ENCODE measurements at places on chromosomes 4 and X. TPM values are rescaled to one million over a fixed set of nuclear protein-coding genes. Genes with fewer than 3 reads are reported as not detected.
A peak's percentile ranks its signal among the peaks of the same experiment; 100 is the strongest.

DNA sequence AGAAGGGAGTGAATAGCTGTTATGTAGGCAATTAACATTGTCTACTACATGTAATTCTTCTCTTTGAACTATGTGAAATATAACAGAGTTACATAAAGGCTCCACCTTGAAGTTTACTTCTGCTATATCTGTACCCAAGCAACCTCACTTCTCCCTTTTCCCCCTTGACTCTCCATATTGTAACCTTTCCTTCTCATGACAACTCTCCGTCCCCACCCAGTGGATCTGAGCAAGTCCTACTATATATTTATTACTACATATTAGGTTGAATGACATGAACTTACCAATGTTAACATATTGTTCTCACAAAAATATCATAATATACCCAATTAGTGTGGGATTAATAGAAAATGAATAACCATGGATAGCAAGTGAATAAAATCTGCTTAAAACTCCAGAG is 93.2 kb upstream of the ATP8A1 start:
- peak; percentile 51 for DNase-seq

DNA sequence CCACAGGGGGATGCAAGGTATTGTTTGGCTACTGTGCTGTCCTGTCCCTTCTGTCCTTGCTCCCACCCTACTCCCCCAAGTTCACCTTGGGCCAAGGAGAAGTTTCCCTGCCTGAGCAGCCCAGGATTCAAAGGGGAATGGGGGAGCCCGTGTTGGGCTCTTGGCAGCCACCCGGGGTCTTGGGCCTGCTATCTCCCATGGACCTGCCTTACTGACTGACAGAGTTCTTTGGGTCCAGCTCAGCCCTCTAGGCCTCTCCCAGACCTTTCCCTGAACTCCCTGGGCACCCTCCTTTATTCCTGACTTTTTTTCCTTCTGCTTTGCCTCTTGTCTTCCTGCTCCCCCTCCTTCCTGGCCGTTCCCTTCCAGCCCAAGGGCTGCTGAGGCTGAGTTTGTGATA is 67.4 kb downstream of the STARD8 start:
- DNase-seq = no peak

- peak; percentile 88 for DNase-seq
These were observed 28.2 kb downstream of the HTT-AS start for GRCh38 chr4:3046162-3046561.

DNA sequence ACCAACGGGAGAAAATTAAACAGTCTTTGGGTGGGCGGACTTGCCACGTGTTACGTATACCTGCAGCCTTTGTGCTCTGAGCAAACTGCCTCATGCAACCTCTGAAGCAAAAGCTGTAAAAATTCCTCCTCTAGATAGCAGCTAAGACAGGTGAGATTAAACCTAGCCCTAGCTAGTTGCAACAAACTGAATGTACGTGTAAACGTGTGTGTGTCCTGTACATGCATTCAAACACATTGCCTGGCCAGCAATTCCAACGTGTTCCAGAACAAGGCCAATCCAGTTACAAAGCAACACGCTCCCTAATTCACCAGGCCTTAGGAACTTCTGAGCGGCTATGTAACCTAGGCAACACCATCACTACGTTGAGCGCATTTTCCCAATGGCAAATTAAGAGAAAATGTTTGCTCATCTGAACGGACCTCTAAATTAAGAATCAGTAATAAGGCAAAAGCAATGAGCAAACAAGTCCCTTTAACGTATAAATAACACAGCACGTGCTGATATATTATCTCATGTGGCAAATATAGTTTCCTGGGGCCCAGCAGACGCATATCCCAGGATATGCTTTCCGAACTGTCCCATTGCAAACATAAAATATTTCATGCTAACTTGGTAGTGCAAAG is 792 bp downstream of the PPID start:
- DNase-seq = peak; percentile 75

DNA sequence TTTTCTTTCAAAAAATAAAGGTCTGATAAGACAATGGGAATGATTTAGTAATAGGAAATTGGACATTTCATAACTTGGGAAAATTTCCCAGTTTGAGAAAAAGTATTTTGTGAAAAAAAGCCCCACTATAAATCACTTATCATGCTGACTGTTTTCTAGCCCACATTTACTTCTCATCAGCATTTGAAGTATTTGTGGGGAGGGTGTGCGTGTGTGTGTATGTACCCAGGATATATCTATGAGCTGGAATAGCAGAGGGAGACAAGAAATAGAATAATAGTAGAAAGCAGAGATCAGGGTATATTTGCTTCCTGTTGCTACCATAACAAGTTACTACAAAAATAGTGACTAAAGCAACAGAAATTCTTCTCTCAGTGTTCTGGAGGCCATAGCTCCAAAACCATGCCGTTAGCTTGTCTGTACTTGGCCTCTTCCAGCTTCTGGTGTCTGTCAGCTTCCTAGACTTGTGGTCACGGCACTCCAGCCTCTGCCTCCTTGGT is 139.8 kb downstream of the PTTG2 start:
- DNase-seq = no peak

DNA sequence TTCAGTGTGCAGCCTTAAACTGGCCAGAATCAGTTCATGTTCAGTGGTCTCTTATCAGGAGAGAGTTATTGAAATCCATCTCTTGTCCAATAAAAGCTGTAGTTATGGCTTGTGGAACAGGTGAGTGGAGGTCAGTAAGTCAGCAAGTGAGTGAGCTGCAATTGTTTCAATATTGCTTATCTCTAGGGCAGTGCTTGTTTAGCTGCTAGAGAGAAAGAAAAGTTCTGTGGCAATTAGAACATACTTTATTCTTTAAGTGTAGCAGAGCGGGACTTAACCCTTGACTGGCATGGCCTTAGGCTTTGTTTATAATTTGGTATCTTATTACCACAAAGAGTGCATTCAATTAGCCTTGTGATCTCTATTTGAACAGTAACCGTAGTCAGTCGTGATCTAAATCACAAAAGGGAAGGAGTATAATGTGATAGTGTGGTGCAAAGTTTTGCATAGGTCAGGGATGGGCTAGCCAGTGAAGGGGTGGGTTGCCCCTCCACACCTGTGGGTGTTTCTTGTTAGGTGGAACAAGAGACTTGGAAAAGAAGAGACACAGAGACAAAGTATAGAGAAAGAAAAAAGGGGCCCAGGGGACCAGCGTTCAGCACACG is 6.9 kb upstream of the ETDC start:
- no peak for DNase-seq

DNA sequence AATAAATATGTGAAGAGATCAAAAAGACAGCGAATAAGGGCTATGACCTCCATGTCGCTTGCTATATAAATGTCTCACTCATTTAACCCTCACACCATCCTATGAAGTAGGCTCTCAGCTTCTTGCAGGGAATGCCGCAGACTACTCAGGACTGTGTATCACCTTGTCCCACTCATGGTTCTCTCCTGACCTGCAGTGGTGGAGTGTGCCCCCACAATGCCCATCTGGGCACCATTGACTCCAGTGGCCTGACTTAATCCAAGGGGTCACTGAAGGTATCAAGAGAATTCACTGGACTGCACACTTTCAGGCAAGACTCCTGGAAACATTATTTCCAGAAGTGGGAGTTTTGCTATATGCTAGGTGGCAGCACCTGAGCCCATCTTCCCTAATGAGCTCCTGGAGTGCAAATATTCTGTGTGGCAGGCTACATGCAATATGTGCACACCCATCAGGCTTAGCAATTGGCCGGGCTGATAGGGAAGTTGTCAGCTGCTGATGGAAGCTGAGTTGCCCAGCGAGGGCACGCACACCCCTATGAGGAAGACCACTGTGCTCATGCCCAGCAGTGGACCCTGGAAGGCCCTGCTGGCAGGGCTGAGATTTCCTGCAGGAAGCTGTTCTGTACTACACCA is 8.2 kb upstream of the EFNB1 start:
- no peak for DNase-seq

- no peak for DNase-seq
These were observed 3.7 kb downstream of the SHOX start for GRCh38 chrX:633985-634958.

GRCh38 chr4:7239844-7240243 is 47.5 kb downstream of the SORCS2 start:
- DNase-seq = no peak

DNA sequence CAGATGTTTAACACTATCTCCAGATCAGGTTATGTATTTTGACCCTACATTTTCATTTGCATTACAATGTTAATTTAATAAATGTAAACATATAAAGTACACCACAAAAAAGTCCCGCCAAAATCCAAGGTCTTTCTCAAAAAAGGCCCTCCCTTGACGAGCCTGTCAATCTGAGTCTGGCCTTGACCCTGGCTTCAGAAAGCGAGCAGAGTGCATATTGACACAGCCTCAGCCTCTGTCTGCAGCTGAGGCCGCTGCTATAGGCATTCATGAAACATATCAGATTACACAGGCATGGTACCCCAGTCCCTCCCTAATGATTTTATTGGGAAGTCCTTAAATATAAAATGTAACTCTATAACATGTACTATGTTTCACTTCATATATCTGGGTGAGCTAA is 6.2 kb downstream of the MBNL3 start:
- DNase-seq = no peak

DNA sequence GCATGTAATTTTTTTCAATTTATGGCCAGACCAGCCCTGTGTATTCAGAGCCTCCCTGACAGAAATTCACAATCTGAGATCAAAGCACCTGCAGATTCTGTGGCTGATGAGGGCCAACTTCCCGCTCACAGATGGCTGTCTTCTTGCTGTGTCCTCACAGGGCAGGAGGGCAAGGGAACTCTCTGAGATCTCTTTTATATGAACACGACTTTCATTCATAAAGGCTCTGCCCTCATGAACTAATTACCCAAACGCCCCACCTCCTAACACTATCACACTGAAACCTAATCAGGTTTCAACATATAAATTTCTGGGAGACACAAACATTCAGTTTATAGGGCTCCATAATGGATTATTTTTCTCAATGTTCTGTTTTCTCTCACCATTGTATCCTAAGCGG is 192.6 kb downstream of the NWD2 start:
- DNase-seq = no peak

XAGE3 gene
- total RNA-seq = not detected

TACC3 gene
- total RNA-seq = 22.0 TPM

CLCN4 gene
- 4.3 TPM for total RNA-seq

TNIP2 gene
- 30.6 TPM for total RNA-seq

TCEAL5 gene
- total RNA-seq = not detected

CENPVL2 gene
- total RNA-seq = not detected

MMAA gene
- 9.5 TPM for total RNA-seq

MAGEC2 gene
- total RNA-seq = not detected

TCEAL2 gene
- total RNA-seq = not detected

PRRG3 gene
- total RNA-seq = not detected

All from Karpas-422 (cell line).